Trophoblast cell (in vitro differentiated cells and primary cell): ENCODE measurements at places on chromosomes 1 and 21.

DNA sequence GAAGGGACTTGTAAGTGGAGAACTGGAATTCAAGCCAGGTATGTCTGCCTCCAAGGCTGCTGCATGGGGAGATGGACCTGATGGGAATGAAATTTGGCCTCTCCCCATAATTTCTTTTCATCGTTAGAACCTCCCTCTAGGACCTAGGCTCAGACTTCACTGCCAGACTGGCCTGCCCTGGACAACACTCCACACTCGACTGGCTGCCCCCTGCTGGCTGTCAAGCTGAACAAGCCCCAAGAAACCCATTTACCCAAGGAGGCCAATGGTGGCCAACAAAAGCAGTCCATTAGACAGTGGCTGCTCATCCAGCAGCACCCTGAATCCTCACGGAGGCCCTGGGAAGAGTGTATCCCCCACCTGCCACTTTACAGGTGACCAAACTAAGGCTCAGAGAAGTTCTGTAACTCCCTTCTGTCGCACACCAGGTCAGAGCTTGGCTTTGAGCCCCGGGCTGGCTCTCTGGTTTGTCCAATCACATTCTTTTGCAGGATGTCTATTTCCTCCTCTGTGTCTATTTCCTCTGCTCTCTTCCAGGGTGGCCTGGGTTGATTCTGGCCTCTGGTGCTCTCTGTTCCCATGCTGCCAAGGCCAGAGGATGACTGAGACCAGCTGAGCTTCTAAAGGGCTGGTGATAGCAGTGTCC is 3.8 kb downstream of the RNF186 start:
- DNase-seq: peak; percentile 22

- peak; percentile 74 for DNase-seq
These were observed 380.0 kb downstream of the DSCAM start for GRCh38 chr21:40466893-40467483.

GRCh38 chr1:155968670-155969069 is 9.7 kb downstream of the ARHGEF2 start:
- no peak for DNase-seq

GRCh38 chr21:44630440-44630839 is 3.5 kb downstream of the KRTAP10-9 start:
- DNase-seq: no peak

GRCh38 chr1:3011631-3012455 is 9.4 kb upstream of the ACTRT2 start:
- DNase-seq: no peak

DNA sequence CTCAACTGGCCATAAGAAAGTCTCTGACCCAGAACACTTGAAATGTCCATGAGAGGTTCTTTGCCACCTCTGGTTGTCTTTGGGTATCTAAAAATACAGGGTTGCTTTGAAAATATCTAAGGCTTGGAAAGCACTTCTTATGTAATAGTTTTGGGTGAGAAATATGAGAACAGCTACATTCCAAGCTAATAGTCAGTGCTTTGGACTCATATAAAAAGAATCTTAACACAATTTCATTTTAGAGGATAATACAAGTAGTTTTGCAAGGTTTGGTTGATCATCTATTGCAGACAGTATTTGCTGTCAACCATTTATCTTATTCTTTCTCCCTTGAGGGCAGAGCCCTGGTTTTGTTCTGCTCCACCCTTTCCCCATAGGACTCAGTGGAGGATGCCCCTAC is 207.5 kb downstream of the KCNK2 start:
- peak; percentile 19 for DNase-seq

- peak; percentile 81 for DNase-seq
These were observed 177.1 kb downstream of the HHAT start for GRCh38 chr1:210505601-210506496.

- DNase-seq: no peak
These were observed 49.9 kb upstream of the STUM start for GRCh38 chr1:226498640-226499008.

DNA sequence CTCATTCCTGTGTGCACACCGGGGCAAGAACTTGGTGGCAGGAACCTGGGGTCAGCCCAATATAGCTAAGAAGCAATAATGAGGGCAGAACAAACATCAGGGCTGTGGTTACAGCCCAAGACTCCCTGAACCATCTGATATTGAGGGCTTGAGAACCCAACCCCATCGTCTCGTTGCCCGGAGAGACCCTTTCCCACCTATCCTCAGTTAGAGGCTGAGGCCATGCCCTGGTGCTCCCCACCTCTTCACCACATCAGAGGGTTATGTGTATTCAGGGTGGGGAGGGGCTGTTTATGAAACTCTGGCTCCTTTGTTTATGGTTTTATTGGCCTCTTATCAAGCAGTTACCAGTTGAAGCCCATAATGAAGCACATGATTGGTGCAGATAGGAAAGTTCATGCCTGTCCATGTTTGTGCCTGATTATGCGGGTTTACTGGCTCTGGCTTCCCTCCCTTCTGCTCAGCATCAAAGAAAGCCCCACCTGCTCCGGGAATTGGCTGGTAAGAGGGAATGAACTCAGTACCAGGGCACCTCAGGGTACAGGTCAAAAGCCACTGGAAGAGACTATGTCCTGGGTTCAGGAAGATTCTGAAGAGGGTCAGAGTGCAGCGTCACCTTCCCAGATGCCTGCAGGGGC is 14.5 kb downstream of the NUAK2 start:
- DNase-seq: no peak

DNA sequence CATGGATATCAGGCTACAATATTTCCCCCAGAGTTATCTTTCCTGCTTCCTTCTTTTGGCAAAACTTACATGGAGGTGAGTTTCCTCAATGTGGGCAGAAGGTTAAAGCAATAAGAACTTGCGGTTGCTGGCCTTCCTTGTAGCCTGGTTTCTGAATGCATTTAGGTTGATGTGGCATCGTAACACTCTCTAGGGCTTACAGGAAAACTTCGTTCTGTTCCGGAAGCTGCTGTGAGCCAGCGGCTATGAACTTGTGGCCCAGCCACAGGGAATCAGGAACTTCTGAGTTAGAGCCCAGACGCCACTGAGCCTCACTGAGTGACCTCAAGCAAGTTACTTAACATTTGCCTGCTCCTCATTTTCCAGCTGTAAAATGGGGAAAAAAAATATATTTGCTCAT is 623.4 kb upstream of the ADAMTS5 start:
- DNase-seq: no peak

DNA sequence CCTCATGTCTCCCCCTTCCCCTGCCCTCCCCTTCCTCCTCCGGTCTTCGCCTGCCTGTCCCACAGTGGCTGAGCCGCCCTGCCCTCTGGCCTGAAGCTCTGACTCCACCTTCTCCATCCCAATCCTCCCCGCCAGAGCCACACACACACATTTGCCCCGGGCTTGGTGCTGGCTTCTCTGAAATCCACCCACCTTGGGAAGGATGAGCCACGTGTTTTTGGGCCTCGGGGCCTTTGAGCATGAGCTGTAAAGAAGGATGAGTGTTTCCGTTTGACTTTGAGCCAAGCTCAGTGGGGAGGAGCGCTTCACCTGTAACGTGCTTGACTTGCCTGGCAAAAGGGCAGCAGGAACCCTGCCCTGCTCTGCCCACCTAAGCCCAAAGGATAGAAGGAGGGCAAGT is 295.1 kb downstream of the SIPA1L2 start:
- peak; percentile 8 for DNase-seq

GRCh38 chr1:206833801-206834200 is 31.6 kb upstream of the IL20 start:
- no peak for DNase-seq

DNA sequence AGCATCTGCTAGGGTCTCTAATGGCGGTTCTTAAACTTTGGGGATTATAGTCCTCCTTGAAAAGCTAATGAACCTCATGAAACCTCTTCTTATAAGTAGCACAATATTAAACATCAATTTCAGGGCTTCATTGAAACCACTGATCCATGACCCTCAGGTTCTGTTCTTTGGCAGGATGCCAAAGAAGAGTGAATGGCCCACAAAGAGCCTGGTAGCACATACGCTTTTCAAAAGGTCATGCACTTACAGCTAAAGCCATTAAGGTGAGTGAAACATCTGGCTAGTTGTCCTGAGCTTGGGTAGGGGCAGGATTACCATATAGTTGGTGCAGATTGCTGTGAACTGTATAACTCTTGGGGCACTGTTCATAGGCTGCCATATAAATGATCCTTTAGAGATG is 42.3 kb downstream of the MDM4 start:
- DNase-seq: no peak

DNA sequence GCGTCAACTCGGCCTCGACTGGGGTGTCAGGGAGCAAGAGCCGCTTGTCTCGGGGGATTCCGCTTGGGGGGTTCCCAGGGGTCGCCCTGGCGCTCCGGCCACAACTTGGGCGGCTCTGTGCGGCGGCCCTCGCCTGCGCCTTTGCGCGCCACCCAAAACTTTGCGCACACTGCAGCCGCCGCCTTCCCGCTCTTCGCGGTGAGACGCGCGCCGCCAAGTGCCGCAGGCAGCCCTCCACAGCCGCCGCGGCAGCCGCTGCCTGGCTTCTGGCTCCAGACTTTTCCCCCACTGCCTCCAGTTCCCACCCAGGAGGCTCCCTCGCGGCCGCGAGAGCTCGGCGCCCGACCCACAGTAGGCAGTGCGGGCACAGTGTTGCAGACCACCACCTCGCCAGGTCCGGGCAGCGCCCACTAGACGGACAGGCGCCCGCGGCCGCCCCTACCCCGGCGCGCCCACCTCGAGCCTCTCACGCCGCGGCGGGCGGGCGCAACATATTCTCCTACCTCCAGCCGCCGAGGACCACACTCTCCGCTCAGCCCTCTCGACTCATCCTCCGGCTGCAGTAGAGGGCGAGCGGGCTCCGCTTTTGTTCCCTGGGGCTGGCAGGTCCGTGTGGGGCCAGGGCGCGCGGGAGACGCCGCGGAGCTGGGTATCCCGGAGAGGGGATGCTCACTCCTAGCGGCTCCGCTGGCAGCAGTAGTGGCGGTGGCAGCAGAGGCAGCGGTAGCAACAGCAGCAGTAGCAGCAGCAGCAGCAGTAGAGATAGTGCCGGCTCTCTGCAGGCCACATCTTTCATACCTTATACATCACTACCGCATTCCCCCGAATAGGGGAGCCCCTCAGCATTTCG is 296.6 kb downstream of the OMA1 start:
- DNase-seq: no peak

GRCh38 chr1:41751804-41752513 is 166.8 kb downstream of the HIVEP3 start:
- peak; percentile 36 for DNase-seq

GRCh38 chr1:232951180-232951579 is 769 bp downstream of the NTPCR start:
- no peak for DNase-seq

DNA sequence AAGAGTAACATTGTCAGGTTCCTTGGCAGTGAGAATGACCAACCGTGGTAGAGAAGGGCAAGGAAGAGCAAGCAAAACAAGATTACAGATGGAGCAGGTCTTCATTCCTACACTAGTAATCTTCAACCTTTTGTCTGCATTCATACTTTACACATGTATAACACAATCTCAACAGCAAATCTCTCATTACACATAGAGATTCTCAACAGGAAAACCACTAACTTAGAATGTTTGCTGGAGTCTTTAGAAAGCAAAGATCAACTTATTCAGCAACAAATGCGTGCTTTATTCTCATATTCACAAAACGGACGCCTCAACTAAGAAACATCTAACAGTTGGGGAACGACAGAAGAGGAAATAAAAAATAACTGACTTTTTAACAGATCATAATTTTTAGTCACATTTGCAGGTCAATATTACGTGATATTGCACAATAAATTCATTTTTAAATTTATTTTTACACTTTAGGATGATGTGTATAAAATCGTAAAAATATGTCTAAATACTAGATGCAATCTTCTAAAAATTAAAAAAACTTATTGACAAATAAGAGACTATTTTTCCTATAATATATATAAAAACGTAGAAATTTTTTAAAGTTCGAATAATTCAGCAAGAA is 82.9 kb downstream of the ARID4B start:
- no peak for DNase-seq

DNA sequence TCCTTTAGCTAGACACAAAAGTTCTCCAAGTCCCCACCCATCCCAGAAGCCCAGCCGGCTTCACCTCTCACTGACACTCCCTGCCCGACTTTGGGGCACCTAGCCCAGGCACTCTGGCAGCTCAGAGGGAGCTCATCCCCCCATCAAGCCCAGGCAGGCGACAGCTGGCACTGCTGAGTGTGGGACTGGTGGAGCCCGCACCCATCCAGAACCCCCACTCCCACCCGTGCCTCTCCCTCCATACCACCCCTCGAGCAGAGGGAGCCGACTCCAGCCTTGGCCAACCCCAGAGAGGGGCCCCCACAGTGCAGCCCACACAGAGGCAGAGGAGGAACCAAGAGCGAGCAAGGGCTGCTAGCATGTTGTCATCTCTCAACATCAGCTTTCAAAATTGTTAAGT is 658.6 kb downstream of the AMY1C start:
- no peak for DNase-seq

DNA sequence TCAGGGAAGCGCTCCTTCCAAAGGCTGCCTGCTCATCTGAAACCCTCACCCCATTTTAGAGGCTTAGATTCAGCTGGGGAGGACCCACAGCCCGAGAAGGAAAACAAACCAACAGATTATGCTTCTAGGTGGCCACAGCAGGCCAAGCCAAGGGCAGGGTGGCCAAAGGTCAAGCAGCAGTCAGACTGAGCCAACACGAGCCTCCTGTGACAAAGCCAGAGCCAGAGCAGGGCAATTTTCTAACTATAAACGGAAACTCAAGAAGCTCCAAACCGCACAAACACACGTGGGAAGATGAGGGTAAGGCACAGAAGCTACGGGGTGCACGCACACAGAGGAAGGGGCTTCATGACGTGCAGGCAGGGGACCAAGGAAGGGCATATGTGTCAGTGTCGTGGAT is 64.1 kb downstream of the PLEKHA6 start:
- DNase-seq: no peak

DNA sequence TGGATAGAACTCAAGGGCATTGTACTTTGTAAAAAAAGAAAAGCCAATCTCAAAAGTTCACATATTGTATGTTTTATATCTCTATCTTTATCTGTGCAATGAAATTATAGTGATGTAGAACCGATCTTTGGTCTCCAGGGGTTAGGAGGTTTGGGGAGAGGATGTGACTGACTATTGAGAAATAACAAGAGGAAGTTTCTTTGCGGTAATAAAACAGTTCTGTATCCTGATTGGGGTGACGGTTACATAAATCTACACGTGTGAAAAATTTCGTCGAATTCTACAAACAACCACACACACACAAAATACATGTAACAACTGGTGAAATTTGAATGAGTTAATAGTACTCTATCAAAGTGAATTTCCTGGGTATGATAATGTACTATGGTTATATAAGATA is 10.6 kb upstream of the OR2T33 start:
- DNase-seq: no peak

- DNase-seq: no peak
These were observed 206.1 kb downstream of the KAZN start for GRCh38 chr1:14804626-14805025.

DNA sequence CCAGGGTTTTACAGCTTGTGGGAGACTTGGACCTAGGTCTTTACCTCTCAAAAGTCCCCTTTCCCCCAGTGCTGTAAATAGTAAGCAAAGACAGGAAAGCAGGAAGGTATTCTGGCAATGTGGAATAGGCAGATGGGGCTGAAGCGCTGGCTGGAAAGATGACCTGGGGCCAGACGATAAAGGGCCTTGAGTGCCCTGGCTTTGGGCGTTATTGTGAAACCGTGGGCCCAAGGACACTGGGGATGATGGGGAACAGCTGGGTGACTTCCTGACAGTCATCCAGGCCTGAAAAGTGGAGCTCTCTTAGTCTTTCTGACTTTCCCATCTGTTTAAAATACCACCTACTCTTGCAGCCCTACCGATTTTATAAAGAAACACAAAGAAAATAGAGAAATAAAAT is 16.3 kb downstream of the URB2 start:
- peak; percentile 97 for DNase-seq

- DNase-seq: peak; percentile 66
These were observed 116.9 kb downstream of the TGFBR3 start for GRCh38 chr1:91768786-91769725.
